AG08396 (cell line): ENCODE measurements at places on chromosomes 3 and 15.

- DNase-seq: no peak
These were observed 39.6 kb downstream of the C3orf38 start for GRCh38 chr3:88189361-88189810.

- no peak for DNase-seq
These were observed 18.6 kb downstream of the ADCY5 start for GRCh38 chr3:123430266-123430665.

DNA sequence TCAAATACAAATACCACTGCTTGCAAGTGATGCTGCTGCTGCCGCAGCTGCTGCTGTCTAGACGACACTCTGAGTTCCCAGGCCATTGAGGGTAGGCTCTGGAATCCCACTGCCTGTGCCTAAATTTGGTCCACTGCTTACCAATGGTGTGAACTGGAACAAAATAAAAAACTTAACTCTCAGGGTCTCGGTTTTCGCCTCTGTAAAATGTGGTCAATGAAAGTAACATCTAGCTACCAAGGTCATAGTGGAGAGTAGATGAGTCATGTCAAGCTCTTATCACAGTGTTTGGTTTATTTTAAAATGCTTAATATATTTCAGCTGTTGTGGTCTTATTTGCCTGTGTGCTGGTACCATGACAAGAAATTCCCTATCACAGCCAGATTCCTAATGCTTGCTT, 299.3 kb downstream of the CLSTN2 start:
- no peak for DNase-seq

DNA sequence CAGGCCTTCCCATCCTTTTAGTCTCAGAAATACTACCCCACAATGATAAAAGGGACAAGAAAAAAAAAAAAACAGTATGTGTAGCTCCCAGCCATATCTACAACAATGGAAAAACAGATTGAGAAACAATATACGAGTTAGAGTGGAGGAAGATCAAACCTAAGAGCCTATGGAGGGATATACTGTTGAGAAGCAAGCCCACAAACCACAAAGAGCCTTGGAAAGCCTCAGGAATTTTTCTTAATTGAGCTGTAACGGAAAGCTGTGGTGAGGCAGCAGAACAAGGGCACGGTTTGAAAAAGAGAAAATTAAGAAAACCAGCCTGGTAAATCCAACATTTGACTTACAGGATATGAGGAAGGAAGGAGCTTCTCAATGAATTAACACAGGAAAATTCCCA, 21.4 kb downstream of the KPNA1 start:
- peak; percentile 18 for DNase-seq

- DNase-seq: no peak
These were observed 19.1 kb upstream of the EPB42 start for GRCh38 chr15:43239732-43240491.

DNA sequence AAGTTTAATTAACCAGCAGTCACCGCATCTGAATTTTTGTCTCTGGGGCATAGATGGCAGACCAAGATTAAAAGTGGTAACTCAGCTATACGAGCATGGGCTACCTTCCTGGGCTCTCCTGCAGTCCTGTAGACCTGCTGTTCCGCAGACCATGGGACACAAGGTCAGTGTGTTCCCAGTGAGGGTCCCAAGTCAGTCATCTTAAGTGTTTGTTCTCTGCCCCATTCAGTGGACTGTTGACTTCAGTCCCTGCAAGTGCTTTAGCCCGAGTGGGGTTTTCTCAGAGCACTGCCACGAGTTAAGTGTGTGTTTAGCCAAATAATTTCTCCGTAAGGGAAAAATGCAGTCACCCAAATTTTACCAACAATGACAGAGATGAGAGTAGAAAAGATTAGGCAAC, 4.9 kb upstream of the EXOG start:
- no peak for DNase-seq

DNA sequence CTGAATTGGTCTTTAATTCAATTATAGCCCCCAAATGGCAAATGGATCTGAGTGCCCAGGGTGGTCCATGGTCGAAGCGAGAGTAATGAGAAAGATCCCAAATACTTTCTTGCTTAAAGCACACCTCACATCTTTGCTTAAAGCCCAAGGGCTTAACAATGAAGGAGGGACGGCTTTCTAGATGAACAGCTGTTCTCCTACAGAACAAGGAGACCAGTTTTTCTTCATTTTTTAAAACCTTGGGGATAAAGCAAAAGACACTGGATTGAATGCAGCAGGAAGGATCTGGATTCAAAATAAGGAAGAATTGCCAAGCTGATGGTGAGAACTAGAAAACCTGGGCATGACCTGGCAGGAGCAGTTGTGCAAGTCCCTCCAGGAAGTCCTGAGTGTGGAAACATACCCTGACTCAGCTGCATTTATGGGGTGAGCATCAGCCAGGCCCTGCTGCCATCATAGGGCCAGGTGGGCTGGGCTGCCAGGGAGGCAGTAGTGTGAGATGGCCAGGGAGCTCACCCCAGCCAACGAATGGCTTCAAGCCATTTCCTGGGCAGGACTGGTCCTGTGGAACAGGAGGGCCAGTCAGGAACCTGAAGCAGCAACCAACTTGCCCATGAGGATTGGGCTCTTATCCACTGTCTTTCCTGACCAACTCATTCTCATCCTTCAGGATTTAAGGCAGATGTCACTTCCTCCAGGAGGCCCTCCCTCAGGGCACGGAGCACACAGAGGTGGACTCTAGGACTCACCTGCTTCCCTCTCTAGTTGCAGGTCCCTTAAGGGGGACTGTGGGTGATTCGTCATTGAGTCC, 18.4 kb upstream of the RHCG start:
- DNase-seq: no peak

GRCh38 chr3:141261472-141262307, 30.1 kb downstream of the PXYLP1 start:
- DNase-seq: no peak

GRCh38 chr3:132404276-132404675, 13.0 kb upstream of the DNAJC13 start:
- DNase-seq: no peak

DNA sequence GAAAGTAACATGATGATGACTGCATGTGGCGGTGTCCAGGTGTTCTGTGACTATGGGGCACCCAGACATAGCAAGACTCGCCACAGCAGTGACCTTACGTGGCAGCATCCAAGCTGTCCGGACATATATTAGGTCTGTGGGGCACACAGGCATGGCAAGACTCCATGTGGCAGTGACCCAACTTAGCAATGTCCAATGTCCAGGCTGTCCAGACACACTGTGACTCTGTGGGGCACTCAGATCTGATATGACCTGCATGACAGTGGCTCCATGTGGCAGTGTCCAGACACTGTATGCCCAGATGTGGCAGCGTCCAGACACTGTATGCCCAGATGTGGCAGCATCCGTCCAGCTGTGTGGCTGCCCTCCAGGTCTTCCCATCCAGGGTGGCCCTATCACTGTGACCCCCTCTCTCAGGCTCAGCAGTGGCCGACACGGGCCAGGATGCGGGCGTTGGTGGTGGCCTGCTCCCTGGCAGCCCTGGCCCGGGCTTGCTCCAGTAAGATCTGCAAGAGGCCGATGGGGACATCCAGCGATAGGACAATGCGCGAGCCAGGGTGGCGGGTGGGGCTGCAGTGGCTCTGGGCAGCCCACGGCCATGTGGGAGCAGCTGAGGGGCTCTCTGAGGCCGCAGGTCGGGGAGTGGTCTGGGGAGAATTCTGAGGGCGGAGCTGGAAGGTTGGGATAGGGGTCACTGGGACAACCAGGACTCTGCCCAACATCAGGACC, 1.1 kb downstream of the UCN2 start:
- no peak for DNase-seq

- DNase-seq: no peak
These were observed 75.9 kb upstream of the ARRDC4 start for GRCh38 chr15:97884513-97885131.

DNA sequence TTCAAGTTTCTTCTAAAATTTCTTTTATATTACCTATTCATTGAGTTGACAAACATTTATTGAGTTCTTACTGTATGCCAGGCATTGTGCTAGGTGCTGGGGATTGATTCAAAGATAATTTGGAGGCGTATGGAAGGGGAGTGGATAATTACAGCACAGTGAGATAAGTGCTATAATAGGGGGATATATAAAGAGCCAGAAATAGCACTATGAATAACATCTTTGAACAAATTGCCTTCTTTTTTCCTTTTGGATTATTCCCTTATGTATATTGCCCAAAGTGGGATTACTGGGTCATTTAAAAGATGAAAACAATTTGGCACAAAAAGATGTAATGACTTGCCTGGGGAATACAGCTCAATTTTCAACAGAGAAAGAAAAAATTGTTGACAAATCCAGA, 64.6 kb downstream of the LPP start:
- DNase-seq: no peak

DNA sequence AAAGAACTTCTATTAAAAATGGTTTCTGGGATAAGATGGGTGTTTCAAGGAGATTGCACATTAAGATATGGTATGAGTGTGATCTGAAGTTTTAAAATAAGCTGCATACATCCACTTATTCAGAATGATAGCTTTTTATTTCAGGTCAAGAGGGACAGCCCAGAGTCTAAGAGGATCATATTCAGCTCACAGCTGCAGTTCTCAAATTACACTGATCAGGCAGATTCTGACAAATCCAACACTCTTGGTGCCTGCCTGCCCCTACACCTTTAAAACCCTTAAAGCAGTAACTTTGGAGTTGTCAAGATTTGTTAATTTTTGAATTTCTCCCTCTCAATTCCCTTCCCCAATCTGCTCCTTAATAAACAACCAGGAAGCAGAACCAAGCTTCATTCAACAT, 9.1 kb upstream of the TMEM87A start:
- no peak for DNase-seq

DNA sequence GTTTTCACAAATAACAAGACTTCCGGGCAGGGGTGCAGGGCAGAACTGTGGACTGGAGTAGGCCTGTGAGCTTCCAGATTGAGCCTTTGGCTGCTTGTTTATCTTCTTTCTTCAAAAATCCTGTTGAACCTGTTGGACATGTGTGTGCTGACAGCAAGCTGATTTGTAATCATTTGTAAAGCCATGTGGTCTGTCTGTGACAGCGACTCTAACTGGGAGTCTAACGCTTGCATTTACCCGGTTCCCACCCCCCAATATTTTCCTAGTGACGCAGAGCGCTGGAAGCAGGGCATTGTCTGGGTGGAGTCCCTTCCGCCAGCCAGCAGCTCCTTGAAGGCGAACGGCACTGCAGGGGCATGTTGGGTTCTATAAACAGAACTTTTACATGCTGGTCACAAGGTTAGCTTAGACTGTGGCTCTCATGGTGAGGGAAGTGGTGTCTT, 85.7 kb upstream of the MYZAP start:
- no peak for DNase-seq

- no peak for DNase-seq
These were observed 43.2 kb upstream of the FGD5 start for GRCh38 chr3:14775563-14775962.

DNA sequence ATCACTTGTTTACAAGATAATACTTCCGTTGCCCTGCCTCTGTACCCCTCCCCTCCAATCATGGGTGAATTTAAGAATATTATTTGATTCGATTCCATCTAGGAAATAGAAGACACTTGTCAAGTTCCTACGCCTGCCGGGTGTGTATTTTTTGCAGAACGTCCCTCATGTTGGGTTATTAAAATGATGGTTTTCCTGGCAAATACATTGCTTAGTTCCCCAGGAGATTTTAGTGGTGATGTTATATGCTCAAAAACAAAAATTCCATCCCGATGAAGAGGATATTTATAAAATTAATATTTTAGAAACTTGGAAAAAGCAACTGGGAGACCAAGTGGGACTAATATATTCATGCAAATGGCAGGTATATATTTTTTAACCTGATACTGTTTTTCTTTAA, 548.4 kb downstream of the EDEM1 start:
- no peak for DNase-seq

GRCh38 chr15:83928392-83928734, 274.4 kb downstream of the ADAMTSL3 start:
- no peak for DNase-seq

DNA sequence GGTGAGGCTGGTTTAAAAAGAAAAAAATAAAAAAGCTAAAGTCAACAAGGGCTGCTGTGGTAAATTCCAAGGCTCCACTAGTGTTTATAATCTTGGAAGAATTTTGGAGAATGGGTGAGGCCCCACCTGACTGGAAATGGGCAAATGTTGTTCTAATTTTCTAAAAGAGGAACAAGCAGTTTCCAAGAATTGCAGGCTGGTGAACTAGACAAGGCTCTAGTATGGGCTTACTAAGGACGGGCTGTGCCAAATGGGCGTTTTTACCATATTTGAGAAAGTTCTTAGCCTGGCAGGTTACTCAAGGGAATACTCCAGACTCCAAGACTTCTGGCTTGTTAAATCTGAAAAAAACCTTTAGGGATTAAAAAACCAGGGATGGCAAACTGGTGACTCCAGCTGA, 67.0 kb upstream of the ABHD2 start:
- DNase-seq: no peak
